GM23248 (cell line): ENCODE measurements at places on chromosomes 3 and 15. TPM values are rescaled to one million over a fixed set of nuclear protein-coding genes. Genes with fewer than 3 reads are reported as not detected.

The TOPBP1 gene
- total RNA-seq: 21.0 and 31.0 TPM in 2 replicates

The SCN11A gene
- not detected in 2 replicates for total RNA-seq

The GABRR3 gene
- total RNA-seq: not detected in 2 replicates

- no peak overlapping the region for H3K4me3 ChIP-seq
- no peak overlapping the region for H3K27ac ChIP-seq
- peaks cover 19% of the 10 kb centered on the region for H3K4me1 ChIP-seq
- DNase-seq: no peak
These were observed 110.3 kb upstream of the ICE2 start for GRCh38 chr15:60589253-60589652.

The DZIP1L gene
- total RNA-seq: 19.8 and 34.0 TPM in 2 replicates

- no peaks in the 10 kb centered on the region for H3K4me1 ChIP-seq
- DNase-seq: peak; percentile 4
- H3K4me3 ChIP-seq: no peak overlapping the region
- no peaks in the 10 kb centered on the region for H3K36me3 ChIP-seq
- H3K27ac ChIP-seq: no peak overlapping the region
These were observed 445.3 kb downstream of the C3orf38 start for GRCh38 chr3:88595026-88595425.

- DNase-seq: no peak
- H3K27ac ChIP-seq: no peak overlapping the region
- H3K27me3 ChIP-seq: no peaks in the 10 kb centered on the region
- no peak overlapping the region for H3K4me3 ChIP-seq
These were observed 15.2 kb downstream of the RMDN3 start for GRCh38 chr15:40739854-40740253.

The CHL1 gene
- total RNA-seq: not detected in 2 replicates

The PAQR9 gene
- not detected in 2 replicates for total RNA-seq

DNA sequence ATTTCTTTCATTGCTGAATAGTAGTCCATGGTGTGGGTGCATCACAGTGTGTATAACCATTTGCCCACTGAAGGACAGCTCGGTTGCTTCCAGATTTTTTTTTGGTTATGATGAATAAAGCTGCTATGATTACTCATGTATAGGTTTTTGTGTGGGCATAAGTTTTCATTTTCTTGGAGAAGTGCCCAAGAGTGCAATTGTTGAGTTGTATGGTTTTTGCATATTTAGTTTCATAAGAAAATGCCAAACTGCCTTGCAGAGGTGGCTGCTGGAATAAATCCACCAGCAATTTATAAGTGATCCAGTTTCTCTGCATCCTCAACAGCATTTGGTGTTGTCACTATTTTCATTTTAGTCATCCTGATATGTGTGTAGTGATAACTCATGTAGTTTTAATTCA is 8.4 kb upstream of the SPESP1 start:
- no peak overlapping the region for H3K4me3 ChIP-seq
- H3K27ac ChIP-seq: no peak overlapping the region
- peak; percentile 8 for DNase-seq
- no peaks in the 10 kb centered on the region for H3K4me1 ChIP-seq
- 0 out of 2 replicates have a peak, but pooled peaks cover 3% of the 10 kb centered on the region for H3K27me3 ChIP-seq

The DISP2 gene
- total RNA-seq: 0.11 and 0.13 TPM in 2 replicates

The PARP15 gene
- under 0.01 TPM in 1 of 2 replicates, not detected in the other for total RNA-seq

The PCSK6 gene
- not detected in 2 replicates for total RNA-seq

The SH2D7 gene
- total RNA-seq: not detected in 2 replicates

GRCh38 chr3:127168271-127168670 is 24.7 kb upstream of the PRR23E start:
- H3K36me3 ChIP-seq: no peaks in the 10 kb centered on the region
- H3K4me3 ChIP-seq: no peak overlapping the region
- H3K4me1 ChIP-seq: peaks cover 17% of the 10 kb centered on the region
- H3K27me3 ChIP-seq: no peaks in the 10 kb centered on the region; the same call in none of the 2 replicates
- H3K27ac ChIP-seq: no peak overlapping the region
- no peak for DNase-seq

GRCh38 chr15:62790546-62790945 is 252.0 kb upstream of the TPM1 start:
- H3K27me3 ChIP-seq: no peaks in the 10 kb centered on the region
- no peak overlapping the region for H3K4me3 ChIP-seq
- no peak overlapping the region for H3K27ac ChIP-seq
- no peak for DNase-seq
- no peaks in the 10 kb centered on the region for H3K36me3 ChIP-seq

The CAPN3 gene
- total RNA-seq: 5.7 and 8.6 TPM in 2 replicates

DNA sequence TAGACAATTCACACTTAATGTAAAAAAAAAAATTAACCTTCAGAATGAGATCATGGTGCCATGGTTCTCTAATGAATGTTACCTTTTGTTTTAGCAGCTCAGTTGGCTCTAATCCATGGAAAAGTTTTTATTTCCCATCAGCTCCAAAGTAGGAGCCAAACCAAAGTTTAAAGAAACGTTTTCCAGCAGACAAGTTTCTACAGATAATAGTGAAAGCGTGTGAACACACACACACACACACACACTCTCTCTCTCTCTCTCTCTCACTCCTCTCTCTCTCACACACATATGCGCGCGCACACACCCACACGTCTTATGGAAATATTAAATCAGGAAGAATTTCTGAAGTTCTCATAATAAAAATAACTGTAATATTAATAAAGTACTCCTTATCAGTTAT is 46.9 kb downstream of the MBNL1 start:
- 0 out of 2 replicates have a peak, but pooled peaks cover 8% of the 10 kb centered on the region for H3K36me3 ChIP-seq
- peaks cover 63% of the 10 kb centered on the region for H3K4me1 ChIP-seq
- no peak overlapping the region for H3K4me3 ChIP-seq
- 0 out of 2 replicates have a peak overlapping the region, but pooled peaks have one; percentile 10 for H3K27ac ChIP-seq
- DNase-seq: no peak

GRCh38 chr3:55720614-55721013 is 233.5 kb upstream of the WNT5A start:
- no peak overlapping the region for H3K4me3 ChIP-seq
- peaks cover 27% of the 10 kb centered on the region for H3K4me1 ChIP-seq
- no peaks in the 10 kb centered on the region for H3K36me3 ChIP-seq

GRCh38 chr15:89007989-89008388 is 80.3 kb upstream of the ABHD2 start:
- no peak for DNase-seq
- 0 out of 2 replicates have a peak, but pooled peaks cover under 1% of the 10 kb centered on the region for H3K4me1 ChIP-seq
- no peak overlapping the region for H3K4me3 ChIP-seq
- no peaks in the 10 kb centered on the region; the same call in 1 of the 2 replicates for H3K27me3 ChIP-seq
- no peaks in the 10 kb centered on the region for H3K36me3 ChIP-seq
- H3K27ac ChIP-seq: no peak overlapping the region

- DNase-seq: no peak
- H3K4me1 ChIP-seq: peaks cover 5% of the 10 kb centered on the region; the same call in 1 of the 2 replicates
- no peak overlapping the region for H3K27ac ChIP-seq
- no peak overlapping the region for H3K4me3 ChIP-seq
These were observed 6.6 kb downstream of the B3GNT5 start for GRCh38 chr3:183259621-183260020.

The CDHR4 gene
- not detected in 2 replicates for total RNA-seq

- H3K4me1 ChIP-seq: no peaks in the 10 kb centered on the region
- H3K4me3 ChIP-seq: no peak overlapping the region
- no peaks in the 10 kb centered on the region for H3K36me3 ChIP-seq
- peaks cover 22% of the 10 kb centered on the region for H3K27me3 ChIP-seq
These were observed 6.0 kb downstream of the NRG4 start for GRCh38 chr15:76006136-76006778.

GRCh38 chr3:19046440-19046839 is 101.9 kb upstream of the KCNH8 start:
- H3K27me3 ChIP-seq: no peaks in the 10 kb centered on the region
- H3K4me3 ChIP-seq: no peak overlapping the region
- no peak overlapping the region for H3K27ac ChIP-seq
- H3K36me3 ChIP-seq: no peaks in the 10 kb centered on the region

The MRAS gene
- 54.9 and 56.7 TPM in 2 replicates for total RNA-seq

The REC114 gene
- total RNA-seq: not detected in 2 replicates

- H3K27ac ChIP-seq: no peak overlapping the region
- H3K4me1 ChIP-seq: peaks cover 38% of the 10 kb centered on the region
- H3K36me3 ChIP-seq: no peaks in the 10 kb centered on the region
These were observed 30.5 kb downstream of the EHD4 start for GRCh38 chr15:41941644-41942415.

GRCh38 chr15:48794697-48795134 is 16.2 kb downstream of the CEP152 start:
- H3K27me3 ChIP-seq: no peaks in the 10 kb centered on the region
- peaks cover 34% of the 10 kb centered on the region for H3K4me1 ChIP-seq
- H3K4me3 ChIP-seq: no peak overlapping the region
- no peak overlapping the region for H3K27ac ChIP-seq
